Activated T-helper 2 cell treated with anti-CD3 and anti-CD28 coated beads, Interferon-gamma antibody, Interleukin-2, Interleukin-4, amounts not matched to agents 10 μg/mL and 5 μg/mL and 100 μg/mL, durations not matched to agents 14 hours and 24 hours and 36 hours (primary cell): ENCODE measurements at places on chromosomes 12 and 14. TPM values are rescaled to one million over a fixed set of nuclear protein-coding genes. Genes with fewer than 3 reads are reported as not detected.

GRCh38 chr14:24429395-24430142, at the start of the genes CBLN3 and KHNYN:
Gene CBLN3 (minus strand): TSS chr14:24429668. CDS start chr14:24429054, 614 bp downstream.
Gene KHNYN (plus strand): TSS chr14:24429954. CDS start chr14:24430731, 777 bp downstream.
- peak within 1 kb of the TSS; percentile 94 for H3K27ac ChIP-seq
- H3K27me3 ChIP-seq: no peaks in the 10 kb centered on the region
- DNase-seq: peak; percentile 88
- peaks cover 43% of the 10 kb centered on the region for H3K4me1 ChIP-seq
- H3K4me3 ChIP-seq: peak within 1 kb of the TSS; percentile 85

GRCh38 chr12:69987579-69988091, 162.6 kb downstream of the MYRFL start:
- no peak for DNase-seq
- no peak overlapping the region for H3K4me3 ChIP-seq
- H3K27me3 ChIP-seq: no peaks in the 10 kb centered on the region
- H3K27ac ChIP-seq: no peak overlapping the region

DNA sequence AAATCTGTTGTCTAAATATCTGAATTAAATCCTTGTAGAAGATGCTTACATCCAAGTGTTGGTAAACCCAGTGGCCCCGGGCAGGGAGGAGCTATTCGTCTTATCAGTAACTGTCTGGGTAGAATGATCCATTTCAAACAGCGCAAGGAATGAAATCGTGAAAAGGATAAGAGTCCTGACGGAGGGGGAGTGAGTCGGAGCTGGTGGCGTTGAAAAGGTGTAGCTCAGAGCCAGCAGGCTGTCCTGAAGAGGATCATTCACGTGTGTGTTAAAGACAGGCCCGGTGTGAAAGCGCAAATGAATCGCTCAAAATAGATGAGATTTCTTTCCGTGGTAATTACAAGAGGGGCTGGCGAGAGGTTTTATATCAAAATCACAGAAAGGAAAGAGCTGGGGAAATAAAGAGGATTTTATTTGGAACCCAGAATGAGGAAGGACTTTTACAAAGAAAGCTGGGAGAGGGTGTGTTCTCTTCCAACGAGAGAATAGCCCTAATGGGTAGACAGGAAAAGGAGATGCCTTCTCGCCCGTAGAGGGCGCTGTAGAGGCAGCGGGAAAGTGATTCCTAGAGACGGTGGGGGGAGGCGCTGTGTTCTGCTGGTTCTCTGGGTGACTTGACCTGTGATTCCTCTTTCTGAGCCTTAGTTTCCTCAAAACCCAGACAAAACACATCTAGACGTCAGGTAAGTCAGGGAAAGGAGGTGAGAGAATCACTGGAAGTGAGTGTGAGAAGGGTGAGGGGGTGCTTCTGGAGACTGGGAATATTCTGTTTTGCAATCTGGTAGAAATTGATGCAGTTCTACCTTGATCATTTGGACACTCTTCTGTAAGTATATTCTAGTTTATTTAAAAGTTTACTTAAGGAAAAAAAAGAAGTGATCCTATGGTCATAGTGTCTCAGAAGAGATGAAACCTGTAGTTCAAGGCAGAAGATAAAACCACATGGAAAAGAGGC, 39.3 kb downstream of the SRRM4 start:
- no peak for DNase-seq
- no peaks in the 10 kb centered on the region for H3K27me3 ChIP-seq
- H3K27ac ChIP-seq: no peak overlapping the region
- no peaks in the 10 kb centered on the region for H3K36me3 ChIP-seq
- H3K4me1 ChIP-seq: no peaks in the 10 kb centered on the region

GRCh38 chr14:99235582-99236320, 36.2 kb downstream of the BCL11B start:
- peak overlapping the region; percentile 96 for H3K27ac ChIP-seq
- no peak for DNase-seq
- peak overlapping the region; percentile 77 for H3K4me3 ChIP-seq
- H3K36me3 ChIP-seq: peaks cover 26% of the 10 kb centered on the region
- H3K27me3 ChIP-seq: no peaks in the 10 kb centered on the region

GRCh38 chr14:23409475-23409874, 1.4 kb upstream of the MYH6 start:
- no peak overlapping the region for H3K27ac ChIP-seq
- no peak overlapping the region for H3K4me3 ChIP-seq
- DNase-seq: no peak
- no peaks in the 10 kb centered on the region for H3K36me3 ChIP-seq
- H3K4me1 ChIP-seq: no peaks in the 10 kb centered on the region

DNA sequence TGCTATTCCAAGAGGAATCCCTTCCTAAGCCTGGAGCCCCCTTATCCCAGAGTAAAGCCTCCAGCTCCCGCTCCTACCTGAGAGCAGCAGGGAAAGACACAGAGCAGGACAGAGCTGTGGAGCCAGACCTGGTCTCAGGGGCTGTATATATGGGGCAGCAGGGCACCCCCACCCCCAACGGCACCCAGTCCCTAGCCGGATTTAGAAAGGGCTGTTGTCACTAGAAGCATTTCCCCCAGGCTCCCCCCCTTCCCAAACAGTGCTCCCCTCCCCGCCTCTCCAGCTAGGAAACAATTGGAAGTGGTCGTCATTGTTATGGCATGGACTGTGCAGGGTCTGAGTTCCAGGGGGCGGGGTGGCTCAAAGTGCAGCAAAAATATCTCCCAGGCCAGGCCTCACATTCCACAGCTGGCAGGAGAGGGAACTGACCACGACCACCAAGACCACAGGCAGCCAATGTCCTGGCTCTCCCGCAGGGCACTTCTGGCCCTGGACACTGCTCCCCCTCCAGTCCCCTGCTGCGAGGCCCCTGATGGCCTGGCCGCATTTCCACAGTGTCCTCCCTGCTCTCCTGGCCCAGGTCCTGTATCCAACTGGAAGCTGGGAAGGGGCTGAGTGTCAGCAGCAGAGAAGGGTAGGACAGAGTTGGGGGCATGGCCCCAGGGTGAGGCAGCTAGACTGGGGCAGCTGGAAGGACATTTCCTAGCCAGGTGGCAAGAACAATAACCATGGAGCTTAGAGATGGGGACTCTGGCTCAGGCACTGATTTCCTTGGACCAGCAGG, at the start of gene MYH7:
Gene MYH7 (minus strand): TSS at position 118 of the 784 bp plus-strand sequence. CDS start 1,928 bp downstream, outside the sequence.
- H3K4me1 ChIP-seq: no peaks in the 10 kb centered on the region
- H3K36me3 ChIP-seq: no peaks in the 10 kb centered on the region
- H3K27me3 ChIP-seq: no peaks in the 10 kb centered on the region
- H3K4me3 ChIP-seq: no peak within 1 kb of the TSS
- DNase-seq: no peak

DNA sequence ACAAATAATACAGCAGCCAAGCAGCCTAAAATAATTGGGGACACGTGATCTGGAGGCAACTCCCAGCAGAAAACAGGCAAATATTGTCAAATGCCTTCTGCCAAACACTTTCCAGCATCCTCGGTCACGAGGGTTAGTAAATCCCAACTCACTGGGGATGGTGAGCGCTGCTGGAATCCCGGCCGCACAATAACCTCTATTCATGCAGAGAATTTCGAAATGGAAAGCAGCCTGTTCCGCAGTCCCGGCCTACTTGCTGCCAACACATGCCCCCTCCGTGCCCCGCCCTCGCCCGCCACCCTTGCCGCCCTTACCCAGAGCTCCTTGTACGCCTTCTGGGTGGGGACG, 62.2 kb downstream of the RFX4 start:
- H3K4me1 ChIP-seq: no peaks in the 10 kb centered on the region
- H3K36me3 ChIP-seq: no peaks in the 10 kb centered on the region
- DNase-seq: no peak
- H3K4me3 ChIP-seq: no peak overlapping the region
- H3K27me3 ChIP-seq: peaks cover 8% of the 10 kb centered on the region

GRCh38 chr14:31476131-31476866, 11.5 kb downstream of the GPR33 start:
- H3K4me3 ChIP-seq: no peak overlapping the region
- peaks cover 9% of the 10 kb centered on the region for H3K27me3 ChIP-seq
- DNase-seq: no peak
- no peaks in the 10 kb centered on the region for H3K4me1 ChIP-seq
- H3K27ac ChIP-seq: no peak overlapping the region

- H3K4me1 ChIP-seq: peaks cover 31% of the 10 kb centered on the region
- peaks cover 3% of the 10 kb centered on the region for H3K27me3 ChIP-seq
- H3K36me3 ChIP-seq: no peaks in the 10 kb centered on the region
- H3K27ac ChIP-seq: no peak overlapping the region
- no peak overlapping the region for H3K4me3 ChIP-seq
These were observed 20.3 kb upstream of the ADIPOR2 start for GRCh38 chr12:1670358-1671268.

GRCh38 chr12:2944401-2945047, 14.7 kb upstream of the TEAD4 start:
- no peak overlapping the region for H3K27ac ChIP-seq
- no peaks in the 10 kb centered on the region for H3K36me3 ChIP-seq
- peak; percentile 31 for DNase-seq
- no peaks in the 10 kb centered on the region for H3K4me1 ChIP-seq
- H3K27me3 ChIP-seq: peaks cover 2% of the 10 kb centered on the region
- no peak overlapping the region for H3K4me3 ChIP-seq

GRCh38 chr14:51084507-51084906, 10.4 kb downstream of the TRIM9 start:
- H3K27ac ChIP-seq: no peak overlapping the region
- no peak overlapping the region for H3K4me3 ChIP-seq
- DNase-seq: no peak
- peaks cover 1% of the 10 kb centered on the region for H3K4me1 ChIP-seq

GRCh38 chr12:2739832-2740641, 54.7 kb upstream of the FKBP4 start:
- no peak overlapping the region for H3K4me3 ChIP-seq
- H3K27me3 ChIP-seq: peaks cover 2% of the 10 kb centered on the region
- no peaks in the 10 kb centered on the region for H3K36me3 ChIP-seq

DNA sequence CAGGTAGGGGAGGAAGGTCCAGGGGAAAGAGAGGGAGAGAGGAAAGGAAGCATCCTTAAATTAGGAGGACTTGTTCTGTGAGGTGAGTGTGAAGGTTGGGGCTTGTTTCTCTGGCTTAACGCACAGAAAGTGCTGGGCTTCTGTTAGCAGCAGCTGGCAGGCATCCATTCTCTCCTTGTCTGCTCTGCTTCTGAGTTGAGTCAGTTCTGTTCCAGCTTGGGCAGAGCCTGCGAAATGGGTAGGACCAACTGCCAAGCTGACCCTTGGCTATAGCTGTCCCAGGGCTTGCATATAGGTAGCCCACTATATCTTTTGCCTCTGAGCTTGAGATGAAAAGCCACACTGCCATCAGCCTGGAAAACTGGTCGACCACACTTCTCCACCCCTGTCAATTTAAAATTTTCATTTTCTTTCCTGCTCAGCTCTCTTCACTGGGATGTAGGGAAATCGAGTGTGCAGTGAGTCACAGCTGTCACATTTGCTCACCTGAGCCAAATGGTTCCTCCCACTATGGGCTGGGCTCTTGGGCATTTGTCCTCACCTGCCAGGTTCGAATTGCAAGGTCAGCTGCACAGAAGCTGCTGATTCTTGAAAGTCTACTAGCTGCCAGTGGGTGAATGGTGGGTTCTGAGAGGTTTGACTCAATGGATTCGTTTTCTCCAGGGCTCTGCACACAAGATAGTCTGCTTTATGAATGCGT, 256.4 kb upstream of the PWP1 start:
- no peaks in the 10 kb centered on the region for H3K36me3 ChIP-seq
- peaks cover 17% of the 10 kb centered on the region for H3K4me1 ChIP-seq
- H3K4me3 ChIP-seq: no peak overlapping the region
- no peaks in the 10 kb centered on the region for H3K27me3 ChIP-seq

DNA sequence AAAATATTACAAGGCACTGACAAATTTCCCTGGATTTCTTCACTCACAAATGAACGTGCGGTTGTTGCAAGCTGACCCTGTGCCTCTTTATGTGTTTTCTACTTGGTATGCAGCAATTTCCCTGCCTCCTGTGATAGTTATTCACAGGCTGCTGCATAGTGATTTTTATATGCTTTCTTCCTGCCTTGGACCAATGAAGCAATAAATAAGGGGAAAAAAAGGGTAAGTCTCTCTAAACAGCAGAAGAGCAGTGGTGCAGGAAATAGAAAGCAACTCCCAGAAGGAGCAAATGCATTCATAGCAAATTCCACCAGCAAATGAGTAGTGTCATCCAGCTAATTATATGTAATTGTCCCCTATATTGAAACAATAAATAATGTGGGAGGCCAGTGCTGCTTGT, 737.9 kb downstream of the GALC start:
- H3K27ac ChIP-seq: no peak overlapping the region
- H3K27me3 ChIP-seq: no peaks in the 10 kb centered on the region
- H3K4me1 ChIP-seq: no peaks in the 10 kb centered on the region
- H3K36me3 ChIP-seq: no peaks in the 10 kb centered on the region
- no peak overlapping the region for H3K4me3 ChIP-seq

GRCh38 chr12:76266797-76267196, 81.4 kb downstream of the BBS10 start:
- no peak for DNase-seq
- H3K4me1 ChIP-seq: no peaks in the 10 kb centered on the region
- H3K27me3 ChIP-seq: peaks cover 26% of the 10 kb centered on the region
- no peaks in the 10 kb centered on the region for H3K36me3 ChIP-seq
- no peak overlapping the region for H3K4me3 ChIP-seq

- H3K27ac ChIP-seq: peak within 1 kb of the TSS; percentile 96
- peak within 1 kb of the TSS; percentile 99 for H3K4me3 ChIP-seq
- peaks cover 48% of the 10 kb centered on the region for H3K4me1 ChIP-seq
- H3K27me3 ChIP-seq: no peaks in the 10 kb centered on the region
- peak; percentile 83 for DNase-seq
These were observed at the start of gene CD69 for GRCh38 chr12:9760699-9761418. Gene CD69 (minus strand): TSS chr12:9760901. CDS start chr12:9760820, 81 bp downstream.

GRCh38 chr12:112936927-112937326, 1.3 kb upstream of the OAS3 start:
- H3K4me1 ChIP-seq: peaks cover 40% of the 10 kb centered on the region
- no peaks in the 10 kb centered on the region for H3K27me3 ChIP-seq
- no peak for DNase-seq
- peaks cover 9% of the 10 kb centered on the region for H3K36me3 ChIP-seq
- H3K4me3 ChIP-seq: peak overlapping the region; percentile 15

DNA sequence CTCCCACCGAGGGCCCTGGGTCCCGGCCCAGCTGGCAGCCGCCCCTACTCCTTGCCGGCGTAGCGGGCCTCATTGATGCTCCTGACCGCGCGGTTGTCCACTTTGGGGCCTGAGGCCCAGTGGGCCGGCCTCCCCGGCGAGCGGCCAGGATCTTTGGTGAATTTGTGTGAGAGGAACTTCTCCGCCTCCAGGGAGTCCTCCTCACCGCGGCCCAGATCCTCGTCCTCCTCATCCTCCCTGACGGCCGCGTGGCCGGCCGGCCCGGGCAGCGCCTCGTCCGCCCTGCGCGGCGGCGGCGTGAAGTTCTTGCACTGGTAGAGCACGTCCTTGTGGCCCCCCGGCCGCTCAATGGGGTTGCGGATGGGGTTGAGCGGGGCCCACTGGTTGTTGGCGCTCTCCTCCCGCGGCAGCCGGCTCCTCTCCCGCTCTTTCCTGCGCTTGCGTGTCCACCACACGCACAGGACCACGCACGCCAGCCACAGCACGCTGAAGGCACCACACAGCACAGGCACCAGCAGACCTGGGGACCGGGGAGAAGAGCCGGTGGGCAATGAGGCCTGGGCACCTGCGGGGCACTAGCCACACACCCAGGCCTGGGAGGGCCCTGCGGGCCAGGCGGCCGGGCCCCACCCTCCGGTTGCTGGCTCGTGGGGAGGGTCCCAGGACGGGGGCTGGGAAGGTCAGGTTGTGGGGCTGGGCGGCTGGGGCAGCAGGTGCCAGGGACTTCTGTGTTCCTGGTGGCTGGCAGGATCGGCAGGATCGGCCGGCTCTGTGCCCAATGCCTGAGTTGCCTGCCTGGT, 25.7 kb downstream of the JAG2 start:
- no peak for DNase-seq
- H3K4me3 ChIP-seq: no peak overlapping the region
- H3K27me3 ChIP-seq: no peaks in the 10 kb centered on the region
- H3K36me3 ChIP-seq: peaks cover 3% of the 10 kb centered on the region

ANKLE2 gene
- total RNA-seq: 143 and 152 TPM in 2 replicates

NR1H4 gene
- total RNA-seq: not detected in 2 replicates

FSCB gene
- total RNA-seq: not detected in 2 replicates

AJUBA gene
- total RNA-seq: 1.5 and 2.1 TPM in 2 replicates

MGST1 gene
- 1.4 and 1.8 TPM in 2 replicates for total RNA-seq

OR2AP1 gene
- 0.11 TPM in 1 of 2 replicates, not detected in the other for total RNA-seq

IPO4 gene
- 77.0 and 80.4 TPM in 2 replicates for total RNA-seq

SGPP1 gene
- 13.0 and 14.0 TPM in 2 replicates for total RNA-seq
